ENCODE measurements at places on chromosomes 3 and 15. TPM values are rescaled to one million over a fixed set of nuclear protein-coding genes. Genes with fewer than 3 reads are reported as not detected.

DNA sequence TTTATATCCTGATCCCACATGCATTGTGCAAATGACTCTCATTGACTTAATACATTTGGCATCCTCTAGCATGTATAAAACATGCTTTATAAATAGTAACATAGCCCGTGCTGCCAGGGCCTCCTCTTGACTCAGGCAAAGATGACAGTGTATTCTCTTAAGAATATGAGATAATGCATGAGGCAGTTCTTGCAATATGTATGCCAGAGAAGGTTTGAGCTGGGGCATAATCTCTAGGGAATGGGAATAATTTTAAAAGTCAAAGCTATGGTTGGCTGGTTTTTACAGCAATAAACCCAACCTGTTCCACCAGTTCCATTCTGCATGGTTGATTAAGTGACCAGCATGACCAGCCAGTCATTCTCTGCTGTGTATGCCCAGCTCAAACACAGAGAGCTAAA lies 179.0 kb upstream of the PFN2 start:
- DNase-seq = no peak

- DNase-seq = no peak
These were observed 106.0 kb downstream of the ARPP21 start for GRCh38 chr3:35745351-35745750.

DNA sequence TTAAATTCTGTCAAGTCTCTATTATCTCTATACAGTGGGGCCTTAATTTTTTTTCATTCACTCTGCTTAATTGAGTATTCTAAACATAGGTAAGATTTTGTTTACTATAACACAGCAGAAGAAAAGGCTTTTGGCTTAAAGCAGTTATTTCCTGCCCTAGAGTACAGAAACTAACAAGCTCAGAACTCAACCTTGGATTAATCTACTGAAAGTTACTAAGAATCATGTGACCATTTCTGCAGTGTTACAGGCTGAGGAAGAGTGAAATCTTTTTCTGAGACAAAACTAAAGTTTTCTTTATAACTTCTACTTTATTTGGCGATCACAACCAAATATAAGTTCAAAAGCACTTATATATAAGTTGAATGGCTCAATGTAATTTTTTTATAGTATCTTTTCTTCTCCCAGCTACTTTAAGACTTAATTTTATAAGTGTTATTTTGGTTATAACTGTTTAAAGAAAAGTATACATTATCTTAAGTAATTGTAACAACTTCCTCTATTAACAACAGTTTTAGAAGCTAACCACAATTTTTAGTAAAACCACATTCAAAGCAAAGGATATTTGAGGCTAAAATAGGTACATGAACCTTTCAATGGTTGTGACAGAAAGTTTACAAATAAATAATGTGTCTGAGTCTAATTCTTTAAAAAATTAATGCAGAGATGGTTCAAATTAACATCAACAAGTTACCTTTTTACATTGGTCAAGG lies 240.6 kb upstream of the NAALADL2 start:
- DNase-seq = no peak

DNA sequence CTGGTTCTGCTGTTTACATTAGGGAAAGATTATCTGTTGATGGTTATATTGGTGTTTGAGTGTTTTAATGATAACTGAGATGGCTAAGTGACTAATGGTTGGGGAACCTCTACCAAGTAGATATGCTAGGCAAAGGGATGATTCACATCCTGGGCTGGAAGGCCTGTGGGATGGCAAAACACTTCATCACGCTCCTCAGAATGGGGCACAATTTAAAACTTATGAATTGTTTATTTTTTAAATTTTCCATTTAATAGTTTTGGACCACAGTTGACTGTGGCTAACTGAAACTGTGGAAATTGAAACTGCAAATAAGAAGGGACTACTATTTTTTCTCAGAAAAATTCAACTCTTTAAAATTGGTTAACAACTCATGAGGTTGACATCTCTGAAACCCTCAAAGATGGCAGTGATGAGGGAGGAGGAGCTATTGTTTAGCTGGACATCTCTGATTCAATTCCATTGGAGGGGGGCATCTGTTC lies 100.5 kb upstream of the ZBED2 start:
- peak; percentile 91 for DNase-seq

DNA sequence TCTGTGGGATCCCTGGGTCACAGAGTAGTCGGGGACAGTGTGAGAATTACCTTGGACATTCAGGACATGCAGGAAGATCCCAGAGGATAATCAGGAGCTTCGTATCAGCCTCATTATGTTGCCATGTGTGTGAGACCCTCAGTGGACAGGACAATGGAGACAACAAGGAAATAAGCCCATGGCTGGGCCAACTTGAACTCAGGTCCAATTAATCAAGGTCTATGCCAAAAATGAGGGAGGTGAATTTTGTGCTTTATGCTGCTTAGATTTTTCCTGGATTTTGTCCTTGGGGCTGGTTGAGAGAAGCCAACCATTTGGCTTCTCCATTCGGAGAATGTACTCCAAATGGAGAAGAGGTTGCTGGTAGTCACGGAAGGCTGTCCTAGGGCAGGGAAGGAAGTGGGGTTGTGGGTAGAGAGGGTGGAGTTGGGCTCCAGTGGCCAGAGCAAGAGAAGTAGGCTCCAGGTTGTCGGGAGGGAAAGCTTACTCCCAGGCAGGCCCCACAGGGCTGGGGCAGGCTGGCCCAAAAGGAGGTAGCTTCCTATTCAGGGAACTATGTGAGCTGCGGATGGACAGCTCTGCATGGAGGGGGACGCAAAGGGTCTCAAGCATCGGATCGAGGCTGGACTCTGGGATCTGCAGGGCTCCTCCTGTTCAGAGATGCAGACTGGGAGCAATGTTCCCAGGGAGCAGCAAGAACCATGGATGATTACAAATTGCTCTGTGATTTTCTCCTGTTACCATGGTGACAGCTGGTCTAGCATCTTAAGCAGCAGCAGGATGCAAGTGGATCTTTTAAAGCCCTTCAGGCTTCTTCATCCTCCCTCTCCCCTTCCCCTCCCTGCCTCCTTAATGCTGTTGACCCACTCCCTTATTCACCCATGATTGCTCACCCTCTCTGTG lies 91.1 kb downstream of the WNT7A start:
- DNase-seq = no peak

DNA sequence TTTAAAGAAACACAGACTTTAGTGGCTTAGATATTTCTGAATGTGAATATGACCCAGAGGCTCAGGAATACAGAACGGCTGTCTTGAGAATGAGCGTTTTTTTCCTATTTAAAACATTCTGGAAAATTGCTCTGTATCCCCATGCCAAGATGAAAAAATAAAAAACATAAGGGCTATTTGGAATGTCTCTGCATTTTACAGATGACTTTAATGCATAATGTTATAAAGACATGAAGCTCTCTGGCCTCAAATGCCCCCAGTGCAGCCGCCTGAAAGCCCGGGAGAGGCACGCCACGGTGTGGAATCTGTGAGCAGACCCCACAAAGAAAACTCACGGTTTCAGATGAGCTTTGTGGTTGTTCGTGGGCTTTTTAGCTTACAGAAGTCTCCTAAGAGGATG lies 322.5 kb upstream of the ICE2 start:
- DNase-seq = no peak

DNA sequence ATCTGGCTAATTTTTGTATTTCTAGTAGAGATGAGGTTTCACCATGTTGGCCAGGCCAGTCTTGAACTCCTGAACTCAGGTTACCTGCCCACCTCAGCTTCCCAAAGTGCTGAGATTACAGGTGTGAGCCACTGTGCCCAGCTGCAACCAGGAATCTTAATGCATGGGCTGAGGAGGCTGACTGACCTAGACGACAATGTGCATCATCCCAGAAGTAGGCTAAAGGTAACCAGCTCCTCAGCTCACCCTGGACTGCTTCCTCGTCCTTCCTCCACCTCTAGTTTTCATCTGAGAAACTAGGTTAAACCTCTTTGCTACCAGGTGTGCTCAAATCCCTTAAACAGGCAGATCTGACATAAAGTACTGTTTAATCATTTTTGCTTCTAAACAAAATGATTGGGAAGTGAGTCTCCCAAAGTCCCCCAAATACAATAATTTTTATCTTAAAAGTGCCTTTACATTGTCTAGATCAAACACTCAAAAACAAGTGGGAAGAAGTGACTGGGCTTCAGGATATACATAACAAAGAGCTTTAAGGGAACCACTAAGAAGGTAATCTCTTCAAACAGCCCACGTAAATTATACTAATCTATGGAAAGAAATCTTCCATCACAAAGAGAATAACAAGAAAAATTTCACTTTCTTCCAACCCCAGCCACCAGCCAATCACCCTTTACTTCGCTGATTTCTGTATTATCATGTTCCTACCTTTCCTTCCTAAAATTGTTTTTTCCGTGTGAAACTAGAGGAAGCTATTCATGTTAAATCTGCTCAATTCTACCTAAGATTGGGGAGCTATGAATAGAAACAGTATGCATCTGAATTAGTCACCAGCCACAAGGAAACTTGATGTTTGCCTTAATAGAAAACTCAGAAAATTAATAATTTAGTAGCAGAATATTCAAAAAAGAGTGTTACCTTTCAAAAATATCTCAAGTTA lies 34.7 kb downstream of the IGF2BP2 start:
- DNase-seq = no peak

- no peak for DNase-seq
These were observed 33.3 kb upstream of the SLC41A3 start for GRCh38 chr3:126117212-126117611.

DNA sequence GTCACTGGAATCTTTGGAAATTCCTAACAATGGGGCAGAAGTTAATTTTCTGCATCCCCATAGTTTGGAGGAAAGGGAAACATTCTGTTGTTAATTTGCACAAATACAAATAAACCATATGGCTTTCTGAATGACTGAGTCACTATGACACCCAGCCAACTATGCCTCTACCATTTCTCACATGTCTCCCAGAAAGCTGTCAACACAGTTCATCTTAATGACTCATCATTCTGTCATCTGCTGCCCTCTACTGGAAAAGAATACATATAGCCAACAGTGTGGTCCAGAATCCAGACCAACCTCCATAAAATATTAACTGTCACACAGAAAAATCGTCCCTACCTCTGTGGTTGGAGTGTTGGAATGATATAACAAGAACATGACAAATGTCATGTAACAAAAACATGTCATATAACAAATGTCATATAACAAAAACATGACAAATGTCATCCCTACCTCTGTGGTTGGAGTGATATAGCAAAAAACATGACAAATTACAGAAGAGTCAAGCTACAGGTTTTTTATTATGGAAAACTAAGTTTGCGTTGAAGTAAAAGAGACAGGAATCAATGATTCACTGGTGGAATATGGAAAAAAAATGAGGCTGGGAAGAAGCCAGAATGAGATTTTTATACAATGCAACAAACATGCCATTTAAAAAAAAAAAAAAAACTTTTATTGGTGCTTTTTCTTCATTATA lies 47.7 kb upstream of the GYG1 start:
- DNase-seq = peak; percentile 88

The SI gene
- not detected for total RNA-seq

The PCNP gene
- total RNA-seq = 128 TPM

The TM4SF1 gene
- 154 TPM for total RNA-seq

The C3orf49 gene
- total RNA-seq = not detected

The SMCO1 gene
- not detected for total RNA-seq

The GOLGA8T gene
- total RNA-seq = not detected

The MYNN gene
- 30.9 TPM for total RNA-seq
